ENCODE measurements at places on chromosomes 16 and 17.
A peak's percentile ranks its signal among the peaks of the same experiment; 100 is the strongest.

- DNase-seq = peak; percentile 80
These were observed 826 bp downstream of the LYZL6 start for GRCh38 chr17:35942588-35943186.

DNA sequence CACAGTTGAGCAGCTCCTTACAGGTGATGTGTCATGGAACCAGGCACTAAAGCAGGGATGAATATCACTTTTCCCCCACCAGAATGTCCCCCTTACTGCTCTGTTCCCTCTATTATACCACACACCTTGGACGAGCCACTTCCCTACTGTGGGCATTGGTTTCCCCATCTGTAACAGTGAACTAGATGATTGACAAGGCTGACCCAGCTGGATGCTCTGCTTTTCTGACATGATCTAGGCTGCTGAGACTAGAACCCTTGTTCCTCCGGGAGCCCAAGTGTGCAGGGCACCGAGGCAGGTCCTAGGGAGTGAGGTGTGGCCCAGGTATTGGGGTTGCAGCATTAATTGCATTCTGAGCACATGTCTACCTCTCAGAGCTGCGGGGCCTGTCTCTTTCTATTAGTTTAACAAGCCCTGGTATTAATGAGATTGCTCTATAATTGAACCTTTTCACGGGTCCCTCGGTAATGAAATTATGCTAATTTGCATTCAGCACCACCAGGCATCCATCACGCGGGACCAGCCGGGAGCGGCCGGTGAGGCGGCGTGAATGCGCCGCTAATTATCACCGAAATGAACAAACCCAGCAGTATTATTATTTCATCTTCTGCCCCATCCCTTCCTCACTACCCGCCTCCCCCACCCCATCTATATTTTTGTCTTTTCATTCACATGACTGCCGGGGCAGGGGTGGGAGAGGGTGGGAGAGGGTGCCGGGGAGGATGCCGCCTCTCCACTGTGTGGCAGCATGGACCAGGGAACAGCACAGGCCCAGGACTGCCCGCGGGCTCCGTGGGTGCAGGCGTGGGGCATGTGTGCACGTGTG is 121.1 kb downstream of the CYLD start:
- DNase-seq = no peak

DNA sequence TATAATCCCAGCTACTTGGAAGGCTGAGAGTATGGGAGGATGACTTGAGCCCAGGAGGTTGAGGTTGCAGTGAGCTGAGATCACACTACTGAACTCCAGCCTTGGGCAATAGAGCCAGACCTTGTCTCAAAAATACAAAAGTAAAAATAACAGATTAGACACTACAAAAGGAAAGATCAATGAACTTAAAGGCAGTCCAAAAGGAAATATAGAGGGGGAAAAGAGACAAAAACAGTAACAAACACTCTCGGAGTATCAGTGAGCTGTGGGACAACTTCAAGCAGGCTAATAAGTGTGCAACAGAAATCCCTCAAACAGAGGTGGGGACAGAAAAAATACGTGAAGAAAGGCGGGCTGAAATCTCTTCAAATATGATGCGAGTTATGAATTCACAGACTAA is 58.8 kb downstream of the CPPED1 start:
- DNase-seq = no peak

- peak; percentile 23 for DNase-seq
These were observed 725 bp downstream of the KRTAP16-1 start for GRCh38 chr17:41308251-41308917.

GRCh38 chr16:49349446-49350168 is 24.0 kb upstream of the C16orf78 start:
- no peak for DNase-seq

GRCh38 chr16:23194497-23195221 is 12.1 kb downstream of the SCNN1G start:
- no peak for DNase-seq

GRCh38 chr16:56267888-56268287 is 76.6 kb downstream of the GNAO1 start:
- no peak for DNase-seq

GRCh38 chr17:57868007-57868909 is 18.4 kb upstream of the MRPS23 start:
- DNase-seq = peak; percentile 62

GRCh38 chr16:82841108-82841507 is 214.3 kb downstream of the CDH13 start:
- no peak for DNase-seq

DNA sequence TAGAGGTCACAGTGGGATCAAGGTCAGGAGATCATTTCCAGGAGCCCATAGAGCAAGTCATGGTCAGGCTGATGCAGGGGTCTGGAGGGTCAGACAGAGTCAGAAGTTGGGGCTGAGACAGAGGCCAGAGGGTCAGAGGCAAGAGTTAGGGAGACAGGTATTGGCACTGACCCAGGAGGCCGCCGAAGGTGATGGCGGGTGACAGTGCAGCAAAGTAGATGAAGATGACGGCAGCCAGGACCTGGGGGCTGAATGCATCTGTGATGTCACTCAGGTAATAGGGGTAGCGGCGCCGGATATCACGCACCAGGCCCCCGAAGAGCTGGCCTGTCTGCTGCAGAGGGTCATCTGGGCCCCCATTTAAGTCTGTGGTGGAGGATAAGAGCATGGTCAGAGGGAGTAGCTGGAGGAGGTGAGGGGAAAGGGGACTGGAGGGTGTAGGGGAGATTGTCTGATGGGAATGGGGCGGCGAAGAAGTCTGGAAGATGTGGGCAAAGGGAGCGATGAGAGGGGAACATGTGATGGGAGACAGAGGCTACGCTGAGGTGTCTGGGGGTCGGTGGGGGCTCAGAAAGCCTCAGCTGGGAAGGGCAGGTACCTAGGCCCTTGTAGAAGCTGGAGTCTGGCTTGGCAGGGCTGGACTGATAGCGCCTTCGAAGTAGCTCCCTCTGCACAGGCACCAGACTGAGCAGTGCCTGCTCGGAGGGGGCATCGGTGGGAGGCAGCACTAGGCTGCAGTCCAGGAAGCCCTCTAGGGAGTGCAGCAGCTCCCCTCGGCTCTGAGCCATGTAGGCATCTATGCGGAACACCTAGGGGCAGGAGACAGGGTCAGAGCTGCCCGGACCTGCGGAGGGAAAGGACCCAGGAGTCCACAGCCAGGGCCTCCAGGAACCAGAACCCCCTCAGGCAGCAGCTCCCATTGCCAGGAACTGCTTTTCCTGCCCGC is 9.8 kb downstream of the SLC4A1 start:
- no peak for DNase-seq

DNA sequence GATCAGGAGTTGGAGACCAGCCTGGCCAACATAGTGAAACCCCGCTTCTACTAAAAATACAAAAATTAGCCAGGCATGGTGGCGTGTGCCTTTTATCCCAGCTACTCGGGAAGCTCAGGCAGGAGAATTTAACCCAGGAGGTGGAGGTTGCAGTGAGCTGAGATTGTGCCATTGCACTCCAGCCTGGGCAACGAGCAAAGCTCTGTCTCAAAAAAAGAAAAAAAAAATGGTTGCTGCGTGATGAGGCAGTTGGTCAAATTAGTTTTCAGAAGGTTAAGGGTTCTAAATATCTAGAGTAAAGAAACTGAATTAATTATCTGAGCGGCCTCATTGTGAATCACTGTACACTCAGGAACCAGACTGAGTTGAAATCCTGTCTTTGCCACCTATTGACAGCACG is 3.5 kb upstream of the CD68 start:
- no peak for DNase-seq

DNA sequence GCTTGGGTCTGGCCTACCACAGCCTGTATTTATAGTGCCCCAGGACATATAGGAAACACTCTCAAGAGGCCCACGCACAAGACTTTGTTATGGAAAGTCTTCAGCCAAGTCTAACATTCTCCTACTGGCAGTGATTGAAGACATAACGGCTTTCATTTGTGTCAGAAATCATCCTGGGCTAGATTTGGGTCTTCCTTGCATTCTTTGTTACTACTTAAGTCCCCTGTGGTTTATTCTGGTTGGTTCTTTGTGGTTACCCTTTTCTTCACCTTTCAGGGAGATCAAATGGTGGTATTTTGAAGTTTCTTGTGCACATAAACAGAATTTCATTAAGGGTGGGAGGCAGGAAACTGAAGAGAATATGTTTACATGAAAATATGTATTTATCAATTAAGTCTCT is 37.7 kb downstream of the REXO5 start:
- DNase-seq = no peak

All from hematopoietic multipotent progenitor cell treated with erythropoietin and hydrocortisone succinate and interleukin-3 and kit ligand, for 8 days (in vitro differentiated cells).